ENCODE measurements at places on chromosomes 6 and 20. TPM values are rescaled to one million over a fixed set of nuclear protein-coding genes. Genes with fewer than 3 reads are reported as not detected.

Gene TEAD3
- total RNA-seq, result 0.12 TPM

DNA sequence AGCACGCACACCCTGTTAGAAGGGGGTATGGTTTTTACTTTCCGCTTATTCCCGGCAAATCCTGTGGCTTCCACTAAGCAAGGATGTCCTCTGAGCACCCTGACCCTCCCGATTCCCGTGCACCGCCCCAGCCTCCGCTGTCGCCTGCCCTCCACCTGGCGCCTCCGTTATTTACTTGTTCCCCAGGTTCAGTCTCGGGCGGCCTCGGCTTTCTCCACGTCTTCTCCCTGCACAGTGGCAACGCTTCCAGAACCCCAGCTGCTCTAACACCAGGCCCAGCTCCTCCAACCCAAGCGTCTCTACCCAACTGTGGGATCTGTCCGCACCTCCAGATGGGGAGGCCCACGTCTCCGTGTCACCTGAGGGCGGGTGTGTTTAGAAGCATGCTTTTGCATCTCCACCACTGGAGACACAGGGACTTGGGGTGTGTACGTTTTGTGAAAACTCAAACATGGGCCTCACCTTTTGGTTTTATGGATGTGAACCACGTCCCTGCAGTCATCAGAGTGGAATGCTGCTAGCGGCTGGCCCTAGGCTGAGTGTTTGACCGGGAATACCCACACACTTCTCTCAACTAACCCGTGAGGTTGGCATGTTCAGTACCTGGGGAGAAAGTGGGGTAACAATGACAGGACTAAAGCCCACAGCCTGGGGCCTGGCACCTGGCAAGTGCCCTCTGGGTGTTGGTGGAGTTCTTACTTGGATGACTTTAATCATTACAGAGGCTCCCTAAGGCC, 79.9 kb downstream of the THBS2 start:
- H3K27ac ChIP-seq, result no peak overlapping the region
- no peak overlapping the region for H3K4me3 ChIP-seq
- H3K4me1 ChIP-seq, result no peaks in the 10 kb centered on the region
- no peaks in the 10 kb centered on the region for H3K27me3 ChIP-seq

- H3K27me3 ChIP-seq, result peaks cover 44% of the 10 kb centered on the region
- no peak overlapping the region for H3K27ac ChIP-seq
- H3K36me3 ChIP-seq, result no peaks in the 10 kb centered on the region
These were observed 2.4 kb downstream of the ADGRG6 start for GRCh38 chr6:142304241-142304640.

- H3K4me3 ChIP-seq, result no peak overlapping the region
- no peak overlapping the region for H3K27ac ChIP-seq
- no peaks in the 10 kb centered on the region for H3K27me3 ChIP-seq
- H3K36me3 ChIP-seq, result peaks cover 61% of the 10 kb centered on the region
- DNase-seq, result no peak
- no peaks in the 10 kb centered on the region for H3K4me1 ChIP-seq
These were observed 27.9 kb downstream of the GHRH start for GRCh38 chr20:37233548-37234253.

GRCh38 chr20:33654680-33655161, 7.4 kb upstream of the C20orf144 start:
- no peak for DNase-seq
- H3K36me3 ChIP-seq, result peaks cover 4% of the 10 kb centered on the region
- no peak overlapping the region for H3K4me3 ChIP-seq
- H3K27me3 ChIP-seq, result no peaks in the 10 kb centered on the region
- H3K4me1 ChIP-seq, result peaks cover 13% of the 10 kb centered on the region

- H3K27me3 ChIP-seq, result peaks cover 57% of the 10 kb centered on the region
- H3K36me3 ChIP-seq, result no peaks in the 10 kb centered on the region
- H3K4me1 ChIP-seq, result peaks cover 28% of the 10 kb centered on the region
- H3K4me3 ChIP-seq, result no peak overlapping the region
These were observed 96.5 kb downstream of the ADGRG6 start for GRCh38 chr6:142398353-142398752.

DNA sequence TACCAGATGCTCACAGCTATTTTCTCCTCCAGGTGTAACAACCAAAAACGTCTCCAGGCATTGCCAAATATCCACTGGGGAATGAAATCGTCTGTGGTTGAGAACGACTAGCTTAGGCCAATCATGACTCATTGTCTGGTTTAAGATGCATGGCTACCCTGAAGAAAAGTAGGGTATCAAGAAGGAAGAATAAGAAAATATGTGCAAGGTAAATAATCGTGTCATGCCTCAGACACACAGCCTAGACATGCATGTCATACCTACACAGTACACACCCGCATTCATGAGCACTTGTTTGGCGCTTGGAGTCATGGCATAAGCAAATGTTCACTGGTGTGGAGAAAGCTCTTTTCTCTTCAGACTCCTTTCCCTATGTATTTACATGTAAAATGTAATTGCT, 745.7 kb downstream of the MAFB start:
- no peaks in the 10 kb centered on the region for H3K36me3 ChIP-seq
- H3K27me3 ChIP-seq, result no peaks in the 10 kb centered on the region
- H3K4me3 ChIP-seq, result no peak overlapping the region
- H3K27ac ChIP-seq, result no peak overlapping the region
